ENCODE measurements at places on chromosomes 3 and 15.

DNA sequence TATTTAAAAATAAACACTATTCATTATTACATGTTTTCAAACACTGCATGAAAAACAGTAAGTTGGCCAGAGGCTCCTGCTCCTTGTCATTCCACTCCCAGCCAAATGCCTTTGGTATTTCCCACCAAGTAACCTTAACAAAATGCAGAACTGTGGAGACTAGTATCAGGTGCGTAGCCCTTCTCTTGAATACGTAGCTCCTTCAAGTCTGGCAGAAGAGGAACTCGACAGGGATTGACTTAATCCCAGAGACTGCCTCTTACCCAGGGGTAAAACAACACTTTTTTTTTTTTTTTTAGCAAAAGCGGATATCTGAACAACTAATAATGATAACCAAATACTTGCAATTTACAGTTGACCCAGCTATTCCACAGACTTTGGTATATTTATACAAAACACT lies 738 bp downstream of the COMMD2 start:
- no peak for DNase-seq

DNA sequence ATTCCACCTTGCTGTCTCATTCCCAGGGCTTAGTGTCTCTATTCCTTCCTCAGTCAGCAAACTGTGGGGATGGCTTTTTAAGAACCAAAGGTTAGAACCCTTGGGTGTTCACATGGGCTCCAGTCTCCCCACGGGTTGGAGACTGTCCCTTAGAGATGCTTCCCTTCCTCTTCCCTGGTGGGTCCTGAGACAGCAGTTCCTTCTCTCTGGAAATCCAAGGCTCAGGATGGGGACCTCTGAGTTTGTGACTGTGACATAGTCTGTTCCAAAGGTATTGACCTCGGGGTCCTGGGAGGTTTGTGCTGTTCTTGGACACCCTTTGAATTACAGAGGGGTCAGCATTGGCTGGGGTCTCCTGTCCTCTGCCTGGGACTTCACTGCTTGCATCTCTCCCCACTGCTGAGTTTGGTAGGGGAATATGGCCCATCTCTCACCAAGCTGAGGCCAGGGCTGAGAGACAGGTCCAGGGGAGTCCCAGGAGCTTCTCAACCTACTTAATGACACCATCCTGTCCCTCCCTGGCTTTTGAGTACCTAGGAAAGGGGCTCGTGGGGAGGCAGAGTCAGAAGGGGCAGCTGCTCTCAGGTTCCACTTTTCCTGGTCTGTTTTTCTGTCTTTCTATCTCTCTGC lies 1.5 kb downstream of the GRM2 start:
- no peak for DNase-seq

DNA sequence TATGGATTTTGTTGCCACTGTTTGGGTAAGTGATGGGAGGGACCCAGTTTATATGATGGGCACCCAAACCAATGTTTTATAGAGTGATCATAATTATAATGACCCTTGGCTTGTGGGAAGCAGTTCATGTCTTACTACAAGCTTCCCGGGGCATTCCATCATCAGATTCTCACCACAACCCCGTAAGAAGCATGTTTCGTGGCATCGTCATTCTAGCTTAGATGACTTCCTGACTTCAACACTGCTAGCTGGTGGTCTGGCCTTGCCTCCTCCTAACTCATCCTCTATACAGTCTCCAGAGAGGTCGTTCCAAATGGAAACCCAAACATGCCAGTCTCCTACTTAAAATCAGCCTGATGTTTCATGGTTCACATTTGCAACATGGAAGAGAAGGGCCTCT lies 226.9 kb downstream of the ADAMTS9 start:
- DNase-seq: no peak

GRCh38 chr3:62882676-62883200 lies 7.5 kb upstream of the CADPS start:
- no peak for DNase-seq

Measured in CMK (cell line).